Lung (tissue), 17 donors: ENCODE measurements at places on chromosomes 2 and 18. TPM values are rescaled to one million over a fixed set of nuclear protein-coding genes. Genes with fewer than 3 reads are reported as not detected.

SLC5A7 gene
- 0.48 TPM for total RNA-seq

REG3G gene
- 0.58 TPM for total RNA-seq

RGPD3 gene
- total RNA-seq: 0.71 TPM

CD8A gene
- total RNA-seq: 1.1 TPM

KCNF1 gene
- 0.34 TPM for total RNA-seq

SERPINB13 gene
- 0.20 TPM for total RNA-seq

HNMT gene
- 135 TPM for total RNA-seq

TMEM247 gene
- not detected for total RNA-seq

FAP gene
- total RNA-seq: 24.6 TPM

REG1A gene
- not detected for total RNA-seq

TMEFF2 gene
- not detected for total RNA-seq

SIX3 gene
- 0.06 TPM for total RNA-seq

GMPPA gene
- total RNA-seq: 48.9 TPM

VWA3B gene
- 29.2 TPM for total RNA-seq
